ENCODE measurements at places on chromosomes 3 and 15. TPM values are rescaled to one million over a fixed set of nuclear protein-coding genes. Genes with fewer than 3 reads are reported as not detected.

The TTLL13 gene
- 0.14 TPM for total RNA-seq

The MLF1 gene
- 22.0 TPM for total RNA-seq

The LDHAL6B gene
- total RNA-seq: not detected

The GALNT15 gene
- total RNA-seq: 0.04 TPM

The KIF9 gene
- total RNA-seq: 22.0 TPM

The NISCH gene
- 12.0 TPM for total RNA-seq

The LTK gene
- total RNA-seq: 0.20 TPM

The COX5A gene
- total RNA-seq: 551 TPM

The ZNF620 gene
- total RNA-seq: 1.6 TPM

The KNG1 gene
- total RNA-seq: not detected

The SLC12A1 gene
- total RNA-seq: not detected

The PLSCR4 gene
- total RNA-seq: 6.7 TPM

The CLDN16 gene
- 0.34 TPM for total RNA-seq

The MAGI1 gene
- 2.6 TPM for total RNA-seq

The ANKUB1 gene
- not detected for total RNA-seq

The ST3GAL6 gene
- 1.9 TPM for total RNA-seq

The OXTR gene
- total RNA-seq: 9.2 TPM

The CP gene
- total RNA-seq: 7.0 TPM

The IRAK2 gene
- total RNA-seq: 18.3 TPM

The PTH1R gene
- 0.43 TPM for total RNA-seq

The GOLGA8Q gene
- total RNA-seq: not detected

The NR2E3 gene
- not detected for total RNA-seq

The SCN5A gene
- 0.54 TPM for total RNA-seq
